Epithelial cell of proximal tubule (primary cell): ENCODE measurements at places on chromosomes 7 and 10. TPM values are rescaled to one million over a fixed set of nuclear protein-coding genes. Genes with fewer than 3 reads are reported as not detected.

DNA sequence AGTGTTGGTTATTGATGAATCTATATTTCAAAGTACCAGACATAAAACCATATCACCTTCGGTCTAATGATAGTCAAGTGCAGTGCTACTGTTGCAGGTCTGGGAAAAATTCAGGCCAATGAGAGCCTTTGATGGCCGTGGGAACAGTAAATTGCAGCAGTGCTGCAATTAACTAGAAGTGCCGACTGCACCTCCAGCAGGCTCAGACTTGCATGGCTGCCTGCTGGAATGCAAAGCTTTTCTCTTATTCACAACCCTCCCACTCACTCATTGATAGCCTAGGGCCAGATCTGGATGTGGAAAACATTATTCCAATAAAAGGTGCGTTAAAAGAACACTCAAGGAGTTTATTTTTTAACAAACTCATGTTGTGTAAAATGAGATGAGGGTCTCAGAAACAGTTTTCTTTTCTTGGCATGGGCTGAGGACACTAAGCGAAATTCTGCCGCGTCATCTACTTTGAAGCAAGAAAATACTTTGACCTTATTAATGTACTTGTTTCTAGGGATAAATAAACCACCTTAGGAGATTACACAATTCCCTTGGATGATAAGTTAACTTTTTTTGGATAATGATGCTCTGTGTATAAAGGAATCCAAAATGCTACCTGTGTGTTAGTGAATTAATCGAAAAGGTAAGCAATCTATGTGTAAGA, 17.1 kb downstream of the PLXDC2 start:
- DNase-seq, result peak; percentile 61

DNA sequence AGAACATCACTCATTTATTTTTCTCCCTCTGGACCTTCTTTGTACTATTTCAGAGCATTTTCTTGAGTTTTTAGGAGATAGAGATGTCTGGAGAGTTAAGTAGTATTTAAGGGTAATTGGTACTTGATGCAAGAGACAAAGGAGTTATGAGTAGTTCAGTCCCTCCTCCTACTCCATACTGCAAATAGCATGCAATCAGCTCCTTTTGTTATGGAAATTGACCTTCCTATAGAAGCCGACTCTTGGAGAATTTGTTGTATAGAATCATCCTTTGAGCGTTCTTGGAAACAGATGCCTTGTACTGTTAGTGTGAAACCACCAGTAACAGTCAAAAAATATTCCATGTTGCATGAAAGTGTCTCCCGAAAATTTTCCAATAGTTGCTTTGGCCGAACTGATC, 428.2 kb upstream of the GALNT17 start:
- DNase-seq, result no peak

DNA sequence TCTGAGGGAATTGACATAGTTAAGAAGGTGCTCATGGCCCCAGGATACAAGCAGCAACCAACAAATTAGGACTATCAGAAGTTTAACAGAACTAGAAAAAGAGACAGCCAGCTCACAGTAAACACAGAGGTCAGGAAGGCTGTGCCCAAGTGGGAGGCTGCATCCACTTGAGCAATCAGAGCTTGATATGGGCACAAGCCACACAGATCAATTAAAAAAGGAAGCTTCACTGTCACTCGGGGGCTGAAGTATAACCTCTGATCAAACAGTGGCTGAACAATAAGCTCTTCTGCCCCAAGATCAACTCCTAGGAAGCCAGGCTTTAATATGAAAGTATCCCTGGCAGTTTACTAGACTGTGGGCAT, 40.0 kb downstream of the ZNF438 start:
- no peak for DNase-seq

DNA sequence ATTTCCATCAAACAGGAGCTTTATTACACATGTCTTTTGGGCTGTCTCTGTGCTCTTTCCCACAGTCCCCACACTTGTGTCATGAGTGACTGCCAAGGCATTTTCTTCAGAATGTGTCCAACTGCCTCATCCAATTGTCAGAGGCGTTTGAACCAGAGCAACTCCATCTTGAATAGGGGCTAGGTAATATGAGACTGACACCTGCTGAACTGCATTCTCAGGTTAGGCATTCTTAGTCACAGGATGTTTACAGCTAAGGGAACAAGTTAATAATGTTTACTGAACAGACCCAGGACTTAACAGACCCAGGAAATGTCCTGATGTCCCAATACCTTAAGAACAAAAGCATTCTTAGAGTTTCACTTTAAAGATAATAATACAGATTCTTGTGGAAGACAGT, 595.5 kb downstream of the REEP3 start:
- no peak for DNase-seq

GRCh38 chr10:124524991-124525653, 63.5 kb downstream of the LHPP start:
- DNase-seq, result no peak

CDNF gene
- total RNA-seq, result 0.29 TPM in 1 of 2 replicates, not detected in the other

GRCh38 chr7:100827330-100828226, at the start of gene EPHB4:
TSS of gene EPHB4 (minus strand) at chr7:100827523. CDS start at chr7:100827030, 493 bp downstream.
- DNase-seq, result no peak

DNA sequence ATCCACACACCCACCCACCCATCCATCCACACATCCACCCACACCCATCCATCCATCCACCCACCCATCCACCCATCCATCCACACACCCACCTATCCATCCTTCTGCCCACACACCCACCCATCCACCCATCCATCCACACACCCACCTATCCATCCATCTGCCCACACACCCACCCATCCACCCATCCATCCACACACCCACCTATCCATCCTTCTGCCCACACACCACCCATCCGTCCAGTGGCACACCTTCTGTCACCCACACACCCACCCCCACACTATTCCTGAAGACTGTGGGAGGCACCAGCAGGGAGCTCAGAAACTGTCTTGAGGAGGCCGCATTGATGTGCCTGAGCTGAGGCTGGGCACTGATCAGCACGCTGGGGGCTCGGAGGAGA, 9.1 kb downstream of the TECPR1 start:
- no peak for DNase-seq

- no peak for DNase-seq
These were observed 90.2 kb downstream of the IPMK start for GRCh38 chr10:58177362-58177947.

DNA sequence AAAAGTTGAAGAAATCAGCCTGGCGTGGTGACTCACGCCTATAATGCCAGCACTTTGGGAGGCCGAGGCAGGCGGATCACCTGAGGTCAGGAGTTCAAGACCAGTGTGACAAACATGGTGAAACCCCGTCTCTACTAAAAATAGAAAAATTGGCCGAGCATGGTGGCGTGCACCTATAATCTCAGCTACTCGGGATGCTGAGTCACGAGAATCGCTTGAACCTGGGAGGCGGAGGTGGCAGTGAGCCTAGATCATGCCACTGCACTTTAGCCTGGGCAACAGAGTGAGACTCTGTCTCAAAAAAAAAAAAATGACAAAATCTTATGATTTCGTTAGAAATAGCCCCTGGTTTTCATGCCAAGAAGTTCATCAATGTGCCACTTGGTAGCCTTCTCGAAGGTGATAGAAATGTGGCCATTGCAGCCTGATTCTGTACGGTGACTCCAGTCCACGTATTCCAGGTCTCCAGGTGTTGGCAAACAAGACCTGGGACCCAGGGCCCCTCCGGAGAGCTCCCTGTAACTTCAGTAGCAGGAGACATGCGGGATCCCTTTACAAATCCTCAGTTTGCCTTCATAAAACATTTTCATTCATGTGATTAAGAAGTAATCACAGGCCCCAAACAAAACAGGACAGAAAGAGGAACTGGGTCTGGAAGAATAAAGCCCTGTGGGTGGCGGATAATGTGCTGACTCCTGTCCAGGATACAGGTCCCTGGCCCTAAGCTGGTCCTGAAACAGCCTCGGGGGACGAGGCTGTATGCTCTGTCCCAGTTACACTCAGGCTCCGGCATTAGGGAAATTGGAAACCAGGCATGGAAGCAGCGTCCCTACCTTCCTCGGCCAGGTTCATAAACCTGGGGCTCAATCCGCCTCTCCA, 207.3 kb upstream of the SH2B2 start:
- peak; percentile 48 for DNase-seq
